Cardiac fibroblast (primary cell): ENCODE measurements at places on chromosomes 4 and X.

GRCh38 chr4:123555233-123555806, 158.7 kb downstream of the SPRY1 start:
- DNase-seq, result peak; percentile 99

DNA sequence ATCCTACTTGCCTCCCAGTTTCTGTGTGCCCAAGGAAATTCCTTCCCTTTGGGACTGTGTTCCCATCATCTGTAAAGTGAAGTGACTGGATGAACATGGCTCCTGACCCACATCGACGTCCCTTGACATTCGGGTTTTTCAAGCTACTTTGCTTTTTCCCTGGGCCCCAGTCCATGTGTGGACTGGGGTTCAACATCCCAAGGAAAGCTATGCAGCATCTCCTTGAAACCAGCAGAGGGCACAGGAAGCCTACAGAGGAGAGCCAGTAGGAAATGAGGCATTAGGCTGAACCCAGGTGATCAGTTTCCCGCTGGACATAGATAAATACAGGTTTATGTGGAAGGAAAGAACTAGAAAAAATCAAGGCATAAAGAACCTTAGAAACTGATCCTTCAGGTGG, 145.1 kb upstream of the ARHGEF9 start:
- DNase-seq, result no peak

DNA sequence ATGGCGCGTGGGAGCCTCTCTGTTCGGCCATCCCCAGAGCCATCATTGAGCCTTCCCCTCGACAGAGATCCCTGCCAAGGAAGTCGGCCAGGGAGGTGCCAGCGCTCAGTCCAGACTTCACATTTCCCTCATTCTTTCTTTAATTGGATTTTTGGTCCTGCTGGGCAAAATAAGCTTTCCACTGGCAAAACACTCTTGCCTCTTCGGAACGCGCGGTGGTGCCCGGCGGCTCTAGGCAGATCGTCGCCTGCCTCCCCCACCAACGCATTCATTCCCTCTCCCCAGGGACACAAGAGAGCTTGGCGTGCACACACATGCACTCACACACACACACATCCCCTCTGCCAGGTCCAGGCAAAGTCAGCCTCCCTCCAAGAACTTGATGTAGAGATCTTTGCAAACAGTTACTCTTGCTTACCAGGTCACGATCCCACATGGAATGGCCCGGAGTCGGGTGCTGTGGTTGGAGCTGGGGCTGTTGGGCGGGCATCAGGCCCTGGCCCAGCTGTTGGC, 257.1 kb downstream of the BCOR start:
- DNase-seq, result no peak

DNA sequence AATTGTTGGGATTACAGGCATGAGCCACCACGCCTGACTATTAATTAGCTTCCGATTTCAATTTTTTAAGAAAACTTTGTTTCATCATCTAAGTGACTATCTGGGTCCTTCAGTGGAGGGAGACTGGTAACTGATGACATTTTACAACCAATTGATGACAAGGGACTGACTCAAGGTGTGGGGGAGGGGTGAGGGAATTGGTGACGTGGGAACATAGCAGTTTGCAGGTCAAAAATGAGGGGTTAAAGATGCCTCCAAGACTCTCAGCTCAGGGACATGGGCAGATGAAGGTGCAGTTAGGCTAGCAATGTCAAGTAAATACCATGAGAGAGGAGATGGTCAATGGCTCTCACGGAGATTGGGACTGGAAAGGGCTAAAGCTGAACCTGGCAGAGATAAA, 5.7 kb upstream of the FAM9C start:
- DNase-seq, result no peak

DNA sequence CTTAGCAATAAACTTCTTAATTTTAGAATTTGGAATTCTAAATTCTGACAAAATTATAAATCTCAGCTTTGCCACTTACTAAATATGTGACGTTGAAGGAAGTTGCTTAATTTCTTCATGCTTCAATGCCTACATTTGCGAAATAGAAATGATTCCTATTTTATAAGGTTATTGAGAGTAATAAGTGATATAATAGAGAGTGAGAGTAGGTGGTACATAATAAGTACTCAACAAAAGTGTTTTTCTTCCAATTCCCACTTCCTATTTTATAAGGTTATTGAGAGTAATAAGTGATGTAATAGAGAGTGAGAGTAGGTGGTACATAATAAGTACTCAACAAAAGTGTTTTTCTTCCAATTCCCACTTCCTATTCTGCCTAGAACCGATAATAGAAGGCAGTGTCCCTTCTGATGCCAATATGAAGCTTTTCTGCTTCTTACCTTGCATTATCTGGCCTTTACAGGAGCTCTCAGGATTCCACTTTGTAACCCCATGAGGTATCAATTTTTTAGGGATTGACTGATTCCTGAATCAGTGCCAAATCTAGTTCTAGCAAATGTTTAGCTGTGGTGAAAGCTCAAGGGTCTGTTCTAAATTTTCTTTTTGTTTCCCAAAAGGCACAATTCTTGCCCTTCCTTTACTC, 31.4 kb downstream of the VSIG4 start:
- no peak for DNase-seq

- DNase-seq, result peak; percentile 9
Measured at GRCh38 chr4:52750819-52751486, at the start of gene ERVMER34-1. TSS of gene ERVMER34-1 (minus strand) at chr4:52751425. CDS start at chr4:52745520, 5,905 bp downstream.

GRCh38 chrX:110046001-110046400, 43.1 kb downstream of the TMEM164 start:
- DNase-seq, result no peak

DNA sequence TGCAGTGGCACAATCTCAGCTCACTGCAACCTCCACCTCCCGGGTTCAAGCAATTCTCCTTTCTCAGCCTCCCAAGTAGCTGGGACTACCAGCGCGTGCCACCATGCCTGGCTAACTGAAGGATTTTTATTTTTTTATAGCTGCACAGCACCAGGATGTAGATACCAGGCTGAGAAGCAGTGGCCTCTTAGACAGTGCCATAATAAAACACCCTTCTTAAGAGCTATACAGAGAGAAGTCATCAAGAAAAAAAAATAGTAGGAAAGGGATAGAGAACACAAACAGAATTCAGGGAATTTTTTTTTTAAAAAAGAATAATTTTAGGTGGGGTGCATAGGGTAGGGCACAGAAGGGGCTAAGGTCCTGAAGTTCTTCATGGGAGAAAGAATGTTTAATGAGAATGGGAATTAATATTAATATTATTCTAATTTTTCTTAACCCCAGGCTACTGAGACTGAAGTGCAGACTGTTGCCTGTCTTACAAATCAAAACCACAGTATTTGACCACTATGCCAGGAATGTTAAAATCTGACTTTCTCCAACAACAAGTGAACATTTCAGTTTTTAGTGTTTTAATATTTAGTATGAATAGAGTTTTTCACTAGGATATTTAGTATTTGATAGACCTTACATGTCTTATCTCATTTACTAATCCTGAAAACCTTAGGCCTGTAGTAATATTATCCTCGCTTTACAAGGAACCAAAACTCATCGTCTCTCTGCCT, 146.7 kb downstream of the KCNIP4 start:
- peak; percentile 46 for DNase-seq

DNA sequence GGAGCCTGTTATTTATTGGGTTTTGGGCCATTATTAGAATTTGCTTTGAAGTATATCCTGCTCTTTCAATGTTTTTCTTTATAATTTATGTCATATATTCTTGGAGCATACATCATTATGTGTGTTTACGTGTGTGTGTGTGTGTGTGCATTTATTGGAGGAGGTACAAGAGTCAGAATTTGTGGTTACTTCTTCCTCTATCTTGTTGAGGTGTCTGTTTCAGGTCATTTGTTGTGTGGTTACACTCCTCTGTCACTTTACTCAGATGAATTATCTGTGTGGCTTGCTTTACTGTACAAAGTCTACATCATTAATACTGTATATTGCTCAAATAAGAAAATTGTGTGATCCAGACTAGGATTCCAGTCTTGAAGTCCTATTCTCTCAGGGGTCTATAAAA, 1957.4 kb upstream of the TENM3 start:
- no peak for DNase-seq

DNA sequence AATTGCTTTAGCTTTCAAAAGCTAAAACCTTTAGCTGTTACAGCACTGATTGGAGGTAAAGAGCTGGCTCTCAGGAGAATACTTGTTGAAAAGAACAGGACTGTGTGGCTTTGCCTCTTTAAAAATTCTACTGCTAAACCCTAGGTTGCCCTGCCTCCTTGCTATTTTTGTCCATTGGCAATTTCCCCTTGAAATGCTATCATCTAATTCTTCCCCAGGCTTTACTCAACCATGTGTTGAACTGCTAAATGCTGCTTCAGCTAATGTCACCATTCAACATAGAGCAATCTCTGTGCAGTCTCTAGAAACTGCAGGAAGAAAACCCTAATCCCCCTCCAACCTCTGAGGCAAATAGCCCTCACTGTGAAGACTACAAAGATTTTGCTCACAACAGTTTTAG, 203.7 kb upstream of the ARX start:
- no peak for DNase-seq

DNA sequence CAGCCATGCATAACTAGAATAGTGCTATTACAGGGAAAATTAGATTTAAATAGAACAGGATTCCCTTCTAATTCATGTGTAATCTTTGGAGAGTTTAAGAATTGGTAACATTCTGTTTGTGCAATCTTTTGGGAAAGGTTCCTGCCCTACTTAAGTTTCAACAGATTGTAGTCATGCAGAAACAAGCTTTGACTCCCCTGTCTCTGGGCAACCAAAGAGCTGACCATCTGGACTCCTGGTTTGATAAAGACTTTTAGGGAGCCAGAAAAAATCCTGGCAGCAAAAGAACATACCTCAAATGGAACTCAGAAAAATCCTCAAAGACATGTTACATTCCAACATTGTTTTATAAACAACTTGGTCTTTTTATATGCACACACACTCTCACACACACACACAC, 191.1 kb upstream of the NEIL3 start:
- peak; percentile 98 for DNase-seq

DNA sequence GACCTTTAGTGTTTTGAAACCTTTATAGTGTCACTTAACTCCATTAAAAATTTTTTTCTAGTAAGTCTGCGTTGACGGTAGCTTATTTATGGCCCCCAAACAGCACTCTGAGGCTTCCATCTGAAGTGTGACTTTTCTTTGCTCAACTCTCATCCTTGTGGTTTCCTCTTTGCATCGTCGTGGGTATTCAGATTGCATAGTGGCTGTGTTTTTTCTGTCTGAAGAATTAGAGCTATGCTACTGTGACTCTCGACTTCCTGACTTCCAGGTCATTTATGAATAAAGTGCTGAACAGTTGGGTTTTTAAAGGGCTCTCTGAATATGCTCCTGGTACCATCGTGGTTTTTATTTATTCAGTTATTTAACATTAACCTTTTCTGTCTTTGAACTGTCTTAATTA, 44.9 kb downstream of the JADE1 start:
- peak; percentile 49 for DNase-seq

DNA sequence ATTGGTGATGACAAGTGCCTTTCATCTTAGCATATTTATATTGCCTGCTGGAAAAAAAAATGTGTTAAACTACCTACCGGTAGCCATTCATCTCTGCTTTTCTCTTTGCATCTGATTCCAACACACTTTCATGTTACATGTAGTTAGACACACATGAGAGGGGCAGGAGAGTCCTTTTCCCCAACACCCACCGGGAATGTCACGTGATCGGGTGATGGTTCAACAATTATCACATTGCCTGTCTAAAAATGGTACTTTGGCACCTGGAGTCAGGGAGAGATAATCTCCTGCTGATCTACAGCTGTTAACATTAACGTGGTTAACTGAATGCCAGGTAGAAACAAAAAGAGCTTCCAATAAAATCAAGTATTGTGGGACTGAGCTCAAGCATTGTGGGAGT, 19.6 kb upstream of the PBDC1 start:
- DNase-seq, result no peak

GRCh38 chr4:41184009-41184408, 30.3 kb downstream of the APBB2 start:
- DNase-seq, result no peak

- DNase-seq, result no peak
Measured at GRCh38 chr4:114998316-114998715, 115.1 kb downstream of the NDST4 start.

- no peak for DNase-seq
Measured at GRCh38 chrX:129908636-129909035, 2.7 kb downstream of the UTP14A start.

- DNase-seq, result peak; percentile 95
Measured at GRCh38 chr4:40316333-40316781, 18.8 kb upstream of the CHRNA9 start.

GRCh38 chrX:38871129-38872029, 70.1 kb downstream of the MID1IP1 start:
- DNase-seq, result no peak

DNA sequence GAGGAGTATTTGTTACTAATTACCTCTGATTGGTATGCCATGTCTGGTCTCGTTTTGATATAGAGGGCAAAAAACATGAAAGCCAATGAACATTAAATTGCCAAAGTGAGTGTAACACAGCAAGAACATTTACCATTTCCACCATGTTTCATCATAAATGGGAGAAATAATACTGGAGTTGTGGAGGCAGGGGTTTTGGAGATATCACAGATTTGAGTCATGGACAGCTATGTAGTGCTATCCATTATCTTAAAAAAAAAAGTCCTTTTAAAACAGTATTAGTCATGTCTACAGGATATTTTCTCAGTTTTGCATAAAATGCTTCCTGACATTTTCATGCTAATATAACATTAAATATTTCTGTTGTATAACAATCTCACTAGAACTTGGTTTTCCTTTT, 301.2 kb downstream of the IL1RAPL1 start:
- DNase-seq, result peak; percentile 34

DNA sequence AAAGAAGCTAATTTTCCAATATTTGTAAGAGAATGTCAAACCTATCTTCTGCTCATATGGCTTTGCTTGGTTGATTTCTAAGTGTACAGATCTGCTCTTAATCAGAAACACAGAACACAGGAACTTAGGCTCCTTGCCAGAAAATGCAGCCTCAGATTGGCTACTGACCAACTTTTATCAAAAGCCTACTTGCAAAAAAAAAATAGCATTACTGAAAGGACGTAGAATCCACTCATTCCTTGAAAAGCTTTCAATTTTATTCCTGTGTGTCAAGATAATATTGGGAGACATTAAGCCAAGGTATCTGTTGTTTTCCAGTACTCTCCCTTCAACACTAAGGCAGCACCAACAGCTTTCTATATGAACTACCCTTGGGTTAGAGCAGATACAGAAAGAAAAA, 127.6 kb upstream of the INTU start:
- peak; percentile 65 for DNase-seq

GRCh38 chr4:42397635-42398170, 415 bp downstream of the SHISA3 start:
- no peak for DNase-seq

- DNase-seq, result peak; percentile 70
Measured at GRCh38 chr4:112031712-112032328, 113.4 kb upstream of the FAM241A start.

- DNase-seq, result peak; percentile 47
Measured at GRCh38 chrX:103376118-103376978, at the start of gene BEX3. TSS of gene BEX3 (plus strand) at chrX:103376538. CDS start at chrX:103377522, 984 bp downstream.

- DNase-seq, result peak; percentile 19
Measured at GRCh38 chrX:40844471-40844870, 109.1 kb upstream of the MED14 start.

- peak; percentile 79 for DNase-seq
Measured at GRCh38 chr4:101730291-101731117, 60.0 kb upstream of the BANK1 start.

- DNase-seq, result peak; percentile 63
Measured at GRCh38 chr4:71189471-71189870, 149.3 kb upstream of the SLC4A4 start.

GRCh38 chrX:115089419-115089818, 72.0 kb upstream of the IL13RA2 start:
- no peak for DNase-seq
